ENCODE measurements at places on chromosomes 7 and 10.
A peak's percentile ranks its signal among the peaks of the same experiment; 100 is the strongest.

DNA sequence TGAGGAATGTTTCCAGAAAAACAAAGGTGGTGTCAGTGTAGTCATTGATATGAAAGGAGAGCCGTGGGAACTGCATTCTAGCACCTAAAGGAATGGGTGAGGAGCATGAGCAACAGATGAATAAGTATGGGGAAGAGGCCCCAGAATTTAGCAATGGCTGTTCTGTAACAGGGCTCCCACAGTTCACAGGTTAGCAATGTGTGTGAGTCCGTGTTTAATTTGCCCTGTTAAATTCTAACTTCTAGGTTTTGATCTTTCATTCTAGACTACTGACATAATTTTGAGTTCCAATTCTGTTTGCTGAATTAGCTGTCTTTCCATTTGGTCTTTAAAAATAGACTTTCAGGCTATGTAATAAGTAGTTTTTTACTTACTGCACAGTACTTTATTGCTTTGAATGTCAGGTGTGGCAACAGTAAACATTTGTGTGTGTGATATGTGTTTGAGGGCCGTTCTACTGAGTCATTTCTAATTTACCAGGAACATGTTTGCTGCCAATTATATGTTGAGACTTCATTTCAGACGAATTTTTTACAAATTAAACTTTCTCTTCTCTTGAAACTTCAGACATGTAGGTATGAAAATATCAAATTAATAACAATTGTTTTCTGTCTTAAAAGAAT is 8.8 kb downstream of the STK17A start:
- no peak for DNase-seq

DNA sequence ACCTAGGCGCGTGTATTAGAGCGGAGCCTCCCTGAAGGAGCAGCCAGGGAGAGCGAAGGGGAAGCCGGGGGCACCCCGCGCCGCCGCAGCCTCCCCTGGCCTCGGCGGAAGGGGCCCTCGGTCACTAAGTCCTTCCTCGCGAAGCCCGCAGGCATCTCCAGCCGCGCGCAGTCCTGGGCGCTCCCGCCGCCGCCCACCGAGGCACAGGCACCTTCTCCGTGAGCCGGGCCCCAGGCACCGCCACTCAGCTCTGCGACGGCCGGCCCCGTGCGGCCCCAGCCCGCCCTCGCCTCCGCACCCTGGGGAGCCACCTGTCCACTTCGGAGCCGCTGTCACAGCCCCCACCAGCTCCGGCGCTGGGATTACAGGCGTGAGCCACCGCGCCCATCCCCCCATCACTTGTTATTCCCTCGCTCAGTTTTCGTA is 80.8 kb downstream of the ZNF467 start:
- no peak for DNase-seq

DNA sequence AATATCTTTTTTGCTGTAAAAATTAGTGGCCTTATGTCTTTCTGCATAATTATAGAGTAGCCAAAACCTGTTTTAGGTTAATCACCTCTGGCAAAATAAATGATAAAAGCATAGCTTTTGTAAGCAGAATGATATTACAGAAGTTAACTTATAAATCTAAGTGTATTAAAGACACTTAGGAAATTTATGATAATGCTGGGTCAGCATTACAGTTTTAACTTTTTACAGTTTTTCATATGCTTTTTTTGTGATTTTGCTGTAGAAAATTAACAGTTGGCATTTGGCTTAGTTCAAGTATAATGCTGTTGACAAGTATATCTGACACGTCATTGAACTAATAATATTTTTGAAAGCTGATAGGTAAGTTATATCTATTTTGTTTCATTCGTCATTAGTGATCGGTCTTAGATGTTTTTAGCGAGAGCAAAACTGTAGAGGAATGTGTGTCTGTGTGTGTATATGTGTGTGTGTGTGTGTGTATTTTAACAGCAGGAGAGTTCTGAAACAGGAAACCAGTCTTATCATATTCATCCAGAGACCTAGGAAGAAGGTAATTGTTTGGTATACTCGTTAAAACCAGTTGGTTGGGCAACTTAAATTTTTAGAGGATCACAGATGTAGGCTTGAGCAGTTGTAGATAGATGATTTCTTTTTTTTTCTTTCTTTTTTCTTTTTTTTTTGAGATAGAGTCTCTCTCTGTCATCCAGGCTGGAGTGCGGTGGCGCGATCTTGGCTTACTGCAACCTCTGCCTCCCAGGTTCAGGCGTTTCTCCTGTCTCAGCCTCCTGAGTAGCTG is 15.4 kb downstream of the PTEN start:
- DNase-seq = no peak

GRCh38 chr10:101032637-101033224 is 1.7 kb downstream of the SFXN3 start:
- DNase-seq = no peak

- DNase-seq = no peak
Observed at GRCh38 chr7:33707427-33707826, 197.9 kb upstream of the BMPER start.

DNA sequence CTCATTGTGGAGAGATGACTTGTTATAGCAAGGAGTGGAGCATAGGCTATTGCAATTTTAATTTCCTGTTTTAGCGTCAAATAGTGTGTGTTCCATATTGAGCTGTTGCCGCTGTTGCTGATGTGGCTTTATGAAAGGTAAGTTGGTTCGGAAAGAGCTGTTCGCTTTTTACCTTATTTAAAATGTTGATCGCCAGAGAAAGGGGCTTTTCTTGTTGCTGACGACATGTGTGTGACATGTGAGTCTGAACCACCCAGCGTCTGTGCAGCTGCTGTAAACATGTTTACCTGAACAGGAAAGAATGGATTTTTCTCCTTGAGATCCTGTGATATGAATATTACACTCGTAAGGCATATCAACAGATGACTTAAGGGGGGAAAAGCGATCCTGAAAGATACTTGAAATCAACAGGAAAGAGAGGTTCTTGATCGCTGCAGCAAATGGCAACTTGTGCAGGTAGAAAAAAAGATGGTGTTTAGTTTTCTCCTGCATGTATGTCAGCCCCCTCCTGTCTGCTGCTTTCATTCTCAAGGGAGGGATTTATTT is 2.5 kb downstream of the ZEB1 start:
- no peak for DNase-seq

DNA sequence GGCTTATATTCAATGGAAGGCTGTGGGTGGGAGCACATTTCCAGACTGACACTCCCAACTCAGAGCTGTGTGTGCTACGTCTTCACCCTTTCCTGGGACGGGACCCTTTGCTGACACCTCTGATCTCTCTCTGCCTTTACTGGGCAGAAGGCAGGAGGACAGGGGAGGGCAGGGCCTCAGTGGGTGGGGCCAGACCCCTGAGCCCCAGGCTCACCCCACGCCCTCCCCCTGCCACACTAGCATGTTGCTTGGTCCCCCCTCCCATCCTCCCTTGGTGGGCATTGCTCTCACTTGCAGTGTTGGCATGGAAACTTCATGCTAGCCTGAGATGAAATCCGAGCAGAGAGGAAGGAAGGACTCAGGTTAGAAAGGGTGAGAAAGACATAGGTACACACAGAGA is 18.4 kb downstream of the TMEM273 start:
- peak; percentile 48 for DNase-seq

GRCh38 chr7:149562602-149563001 is 65.0 kb upstream of the ZNF746 start:
- no peak for DNase-seq

DNA sequence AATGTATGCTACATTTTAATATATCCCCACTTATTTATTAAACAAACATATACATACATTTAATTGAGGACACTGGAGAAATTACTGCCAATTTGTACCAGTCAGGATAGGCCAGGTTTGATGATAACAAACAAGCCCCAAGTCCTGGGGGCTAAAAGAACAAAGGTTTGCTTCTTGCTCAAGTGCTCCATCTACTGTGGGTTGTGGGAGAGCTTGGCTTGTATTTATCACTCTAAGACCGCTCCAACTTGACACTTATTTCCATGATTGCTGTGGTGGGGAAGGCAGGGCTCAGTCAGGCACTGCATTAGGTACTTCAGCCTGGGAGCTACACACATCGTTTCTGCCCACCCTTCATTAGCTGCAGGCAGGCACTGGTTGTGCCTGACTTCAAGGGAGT is 136.6 kb upstream of the ZNF32 start:
- no peak for DNase-seq

DNA sequence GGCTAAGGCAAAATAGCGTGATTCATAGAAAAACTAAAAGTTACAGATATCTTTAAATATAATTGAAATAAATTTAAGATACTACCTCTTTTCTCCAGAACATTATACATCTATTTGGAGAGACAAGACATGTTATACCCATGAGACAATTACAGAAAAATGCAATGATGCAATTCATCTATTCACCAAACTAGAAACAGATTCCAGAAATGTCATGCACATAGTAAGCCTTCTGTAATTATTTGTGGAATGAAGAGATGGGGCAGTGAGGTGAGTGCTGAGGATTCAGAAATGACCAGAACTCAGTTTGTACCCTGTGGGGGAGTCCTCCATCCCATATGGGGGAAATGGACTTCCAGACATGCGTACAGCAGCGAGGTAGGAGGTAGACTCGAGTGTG is 99.4 kb downstream of the MKX start:
- no peak for DNase-seq

- DNase-seq = peak; percentile 73
Observed at GRCh38 chr7:35036361-35037171, 719 bp downstream of the DPY19L1 start.

DNA sequence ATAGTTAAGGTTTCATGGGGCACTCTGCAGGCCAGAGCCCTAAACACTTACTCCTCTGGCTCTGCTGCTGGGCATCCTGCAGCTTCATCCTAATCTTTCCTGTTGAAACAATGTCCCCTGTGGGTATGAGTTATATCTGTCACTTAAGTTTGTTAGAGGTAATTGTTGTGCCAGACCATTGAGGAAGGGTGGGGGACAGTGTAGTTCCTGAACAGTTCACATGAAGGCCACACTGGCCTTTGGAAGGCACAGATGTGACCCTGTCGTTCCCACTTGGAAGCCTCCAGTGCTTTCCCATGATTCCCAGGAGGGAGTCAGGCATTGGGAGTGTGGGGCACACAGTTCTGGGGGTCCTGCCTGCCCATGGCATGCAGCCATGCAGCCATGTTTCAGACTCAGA is 65.3 kb downstream of the WDFY4 start:
- no peak for DNase-seq

Measured in type B pancreatic cell (in vitro differentiated cells).